ENCODE measurements at places on chromosomes 7 and 10. TPM values are rescaled to one million over a fixed set of nuclear protein-coding genes. Genes with fewer than 3 reads are reported as not detected.

DNA sequence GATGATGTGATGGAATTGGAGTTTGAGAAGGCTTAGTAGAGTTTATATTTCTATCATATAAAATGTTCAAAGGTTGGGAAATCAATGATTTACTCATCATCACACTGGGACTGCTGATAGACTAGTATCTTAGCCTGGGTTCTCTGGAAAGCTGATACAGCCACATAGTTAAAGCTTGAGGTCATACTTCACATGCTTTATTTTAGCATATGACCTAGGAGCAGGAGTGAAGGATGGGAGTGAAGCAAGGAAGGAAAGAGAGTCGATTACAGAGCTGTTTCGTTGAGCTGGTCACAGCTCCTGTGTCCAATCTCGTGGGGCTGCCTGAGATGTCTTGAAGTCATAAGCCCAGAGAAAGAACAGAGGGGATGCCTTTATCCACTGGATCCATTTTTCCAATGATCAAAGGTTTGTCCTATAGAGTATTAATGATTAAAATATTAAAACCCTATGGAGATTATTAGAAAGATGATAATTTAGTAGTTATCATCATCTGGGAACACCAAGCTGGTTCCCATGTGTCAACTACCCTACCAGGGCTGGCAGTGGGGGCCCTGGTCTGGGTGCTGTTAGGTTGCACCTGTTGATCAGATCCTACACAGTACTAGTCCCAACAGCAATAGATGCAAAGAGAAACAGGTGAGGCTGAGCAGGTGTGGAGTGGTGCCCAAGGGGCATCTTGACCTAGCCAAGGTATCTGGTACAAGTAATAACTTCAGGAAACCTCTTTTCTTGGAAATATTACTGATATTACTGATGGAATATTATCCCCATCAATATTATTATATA is 77.8 kb downstream of the BAMBI start:
- no peak for DNase-seq

DNA sequence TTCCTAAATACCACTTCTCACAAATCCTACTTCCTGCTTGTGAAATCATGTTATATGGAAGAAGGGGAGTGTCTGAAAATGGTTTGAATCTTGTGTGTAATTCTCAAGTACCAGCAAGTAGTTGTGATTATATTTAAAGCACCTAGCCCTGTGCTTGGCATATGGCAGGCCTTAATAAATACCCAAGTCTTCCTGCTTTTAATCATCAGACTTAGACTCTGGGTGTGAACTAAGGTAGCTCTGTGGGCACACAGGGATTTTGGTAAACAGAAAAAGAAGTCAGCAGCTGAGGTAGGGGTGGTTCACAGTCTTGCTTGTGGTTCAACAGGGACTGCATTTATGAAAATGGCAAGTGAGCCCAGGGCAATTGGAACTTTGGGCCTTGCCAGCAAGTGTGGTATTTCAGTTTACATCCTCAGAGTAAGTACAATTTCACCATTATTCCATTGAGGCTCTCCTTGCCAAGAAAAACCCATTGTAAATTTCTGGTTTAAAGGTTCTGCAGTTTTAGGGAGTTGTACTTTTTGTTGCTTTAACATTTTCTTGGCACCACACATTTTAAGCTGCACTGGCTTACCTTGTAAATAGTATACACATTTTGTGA is 215.5 kb downstream of the AUTS2 start:
- no peak for DNase-seq

DNA sequence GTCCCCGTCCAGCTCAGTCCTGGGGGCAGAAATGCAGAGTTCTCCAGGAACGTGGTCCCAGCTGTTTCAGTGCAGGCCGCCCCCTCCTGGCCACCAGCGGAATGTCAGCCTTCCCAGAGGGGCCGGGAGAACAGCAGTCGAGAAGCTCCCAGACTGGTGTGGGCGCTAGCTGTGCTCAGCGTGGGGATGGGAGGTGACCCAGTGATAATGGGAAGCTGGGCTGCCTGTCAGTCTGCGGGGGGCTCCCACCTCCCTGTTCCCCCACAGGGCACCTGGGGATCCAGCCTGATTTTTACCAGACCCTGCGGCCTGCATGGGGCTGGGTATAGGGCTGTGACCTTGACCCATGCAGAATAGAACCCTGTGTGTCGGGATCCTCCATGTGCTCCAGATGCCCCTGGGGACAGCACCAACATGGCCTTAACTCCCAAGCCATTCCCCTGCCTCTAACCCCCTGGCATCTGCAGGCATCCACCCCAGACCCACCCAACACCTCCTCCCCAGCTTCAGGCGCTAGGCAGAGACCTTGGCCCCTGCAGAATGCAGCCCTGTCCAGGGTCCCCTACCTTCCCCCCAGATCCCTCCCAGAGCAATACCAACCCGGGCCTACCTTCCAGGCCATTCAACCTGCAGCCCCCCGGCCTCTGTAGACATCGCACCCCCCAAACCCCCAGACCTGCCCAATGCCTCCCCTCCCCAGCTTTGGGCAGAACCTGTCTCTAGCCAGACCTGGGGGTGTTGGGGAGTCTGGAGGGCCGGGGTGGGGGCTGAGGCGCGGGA is 880 bp upstream of the ELN start:
- DNase-seq = no peak

DNA sequence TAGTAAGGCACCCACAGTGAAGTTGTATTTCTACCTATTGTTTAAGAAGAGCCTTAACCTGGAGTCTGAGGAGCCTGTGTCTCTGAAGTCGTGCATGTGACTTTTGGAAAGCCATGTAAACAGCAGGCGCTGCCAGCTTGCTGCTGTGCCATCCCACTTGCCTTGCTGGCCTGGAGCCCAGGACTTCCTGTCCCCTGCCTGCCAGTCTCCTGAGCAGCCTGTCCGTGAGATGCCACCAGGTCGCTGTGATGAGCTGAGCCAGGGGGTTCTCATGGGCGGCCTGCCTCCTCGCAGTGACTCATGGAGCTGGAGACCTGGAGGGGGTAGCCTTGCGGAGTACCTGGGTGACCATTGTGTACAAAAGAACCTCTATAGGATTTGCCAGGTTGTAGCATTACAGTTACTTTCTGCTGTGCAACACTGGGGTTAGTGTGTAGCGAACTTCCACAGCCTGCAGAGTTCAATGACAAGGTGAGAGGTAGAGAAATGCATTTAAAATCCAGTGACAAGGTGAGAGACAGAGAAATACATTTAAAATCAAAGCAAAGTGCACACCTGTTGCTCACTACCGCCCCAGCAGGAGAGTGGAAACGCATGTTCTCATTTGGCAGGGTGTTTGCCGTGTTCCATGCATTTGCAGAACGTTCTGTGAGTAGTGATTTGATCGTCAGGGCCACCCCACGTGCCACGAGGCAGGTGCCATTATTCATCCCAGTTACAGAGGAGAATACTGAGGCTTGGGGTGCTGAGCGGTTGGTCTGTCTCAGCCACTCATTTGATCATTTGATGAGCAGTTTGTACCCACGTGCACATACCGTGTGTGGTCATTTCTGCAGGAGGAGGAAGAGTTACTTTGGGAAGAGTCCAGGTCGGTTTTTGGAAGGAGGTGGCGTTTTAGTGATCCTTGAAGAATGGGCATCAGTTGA is 36.6 kb upstream of the BHLHA15 start:
- DNase-seq = no peak

GRCh38 chr10:88181902-88182600 is 318.6 kb downstream of the PTEN start:
- DNase-seq = no peak

Gene COBL
- 0.27 TPM for total RNA-seq

- DNase-seq = peak; percentile 79
Measured at GRCh38 chr7:29194594-29195427, at the start of gene CHN2. Gene CHN2 (plus strand): TSS chr7:29194775.

- no peak for DNase-seq
Measured at GRCh38 chr7:28245123-28245878, 64.7 kb upstream of the JAZF1 start.

GRCh38 chr7:142185069-142185468 is 72.8 kb downstream of the PRSS58 start:
- DNase-seq = no peak

Gene PIK3AP1
- total RNA-seq = 35.0 TPM

GRCh38 chr7:25820432-25821040 is 331.5 kb upstream of the NFE2L3 start:
- DNase-seq = no peak

DNA sequence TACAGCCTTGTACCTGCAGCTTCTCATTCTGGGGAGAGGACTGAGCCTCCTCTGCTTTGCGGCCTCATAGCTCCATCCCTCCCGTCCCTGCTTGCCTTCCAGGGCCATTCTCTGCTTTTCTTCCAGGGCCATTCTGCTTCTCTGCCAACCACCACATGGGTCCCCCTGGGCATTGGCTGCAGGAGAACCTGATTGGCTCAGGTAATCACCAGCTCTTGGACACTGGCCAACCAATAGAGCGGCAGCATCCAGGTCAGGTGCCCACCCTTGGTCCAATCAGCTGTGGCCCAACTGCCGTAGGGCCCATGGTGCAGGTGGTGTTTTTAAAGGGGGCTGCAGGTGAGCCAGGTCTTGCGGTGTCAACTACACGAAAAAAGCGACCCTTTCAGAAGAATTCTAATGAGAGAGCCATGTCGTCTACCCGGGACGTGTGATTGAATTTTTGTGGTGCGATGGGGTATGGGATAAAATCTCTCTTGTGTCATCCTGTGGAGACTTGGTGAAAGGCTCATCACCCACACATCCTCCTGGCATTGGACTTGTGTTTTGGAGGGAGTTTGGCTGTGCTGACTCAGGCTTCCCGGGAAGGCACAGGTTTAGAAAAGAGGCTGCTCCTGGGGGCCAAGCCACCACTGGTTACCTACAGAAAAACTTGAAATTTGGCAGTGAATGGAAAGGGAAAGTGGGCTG is 46.0 kb upstream of the PODXL start:
- DNase-seq = no peak

GRCh38 chr10:83691791-83692596 is 447.3 kb upstream of the GHITM start:
- DNase-seq = no peak

DNA sequence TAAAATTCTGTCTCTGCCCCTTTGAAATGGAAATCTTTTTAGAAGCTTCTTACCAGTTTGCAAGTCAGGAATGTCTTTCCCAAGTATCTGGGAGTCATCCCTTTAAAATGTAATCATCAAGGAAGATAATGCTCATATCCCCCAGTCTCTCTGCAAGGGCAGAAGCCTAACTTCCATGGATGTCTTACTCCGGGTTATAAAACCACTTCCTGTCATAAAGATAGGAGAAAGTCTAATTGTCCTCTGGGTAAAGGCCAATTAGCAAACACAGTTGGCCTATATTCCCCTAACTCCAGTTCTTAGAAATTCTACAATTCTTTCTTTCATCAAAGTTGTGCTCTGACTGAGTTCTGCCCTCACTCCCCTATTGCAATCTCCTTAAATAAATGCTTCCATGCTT is 1631.5 kb upstream of the LRRTM3 start:
- DNase-seq = no peak

DNA sequence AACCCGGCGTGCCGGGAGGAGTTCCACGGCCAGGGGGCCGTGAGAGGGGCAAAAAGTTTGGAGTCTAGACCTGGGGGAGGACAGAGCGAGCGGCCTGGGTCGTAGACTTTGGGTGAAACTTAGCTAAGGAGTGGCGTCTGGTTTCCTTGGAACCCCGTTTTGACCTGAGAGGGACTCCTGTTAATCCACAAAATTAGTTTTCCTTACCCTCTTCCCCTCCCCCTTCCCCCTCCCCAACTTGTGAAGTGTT is 574 bp downstream of the MARCHF5 start:
- DNase-seq = no peak

DNA sequence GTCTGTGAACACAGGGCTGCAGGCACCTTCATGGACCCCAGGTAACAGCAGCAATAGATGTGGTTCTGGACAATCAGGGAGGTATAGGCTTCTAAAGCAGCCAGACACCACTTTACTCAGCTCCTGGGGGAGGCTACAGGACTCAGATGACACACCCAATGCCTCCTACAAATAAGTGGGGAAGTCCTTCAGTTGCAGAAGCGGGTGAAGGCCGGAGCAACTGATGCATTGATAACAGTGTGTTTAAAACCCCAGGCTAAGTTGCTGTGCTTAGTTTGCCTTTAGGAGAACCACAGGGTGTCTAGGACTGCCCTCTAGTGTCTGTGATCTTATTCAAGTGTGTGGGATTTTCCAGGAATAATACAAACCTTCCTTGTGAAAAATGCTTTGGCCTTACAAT is 5.9 kb upstream of the ITGA8 start:
- DNase-seq = peak; percentile 25

DNA sequence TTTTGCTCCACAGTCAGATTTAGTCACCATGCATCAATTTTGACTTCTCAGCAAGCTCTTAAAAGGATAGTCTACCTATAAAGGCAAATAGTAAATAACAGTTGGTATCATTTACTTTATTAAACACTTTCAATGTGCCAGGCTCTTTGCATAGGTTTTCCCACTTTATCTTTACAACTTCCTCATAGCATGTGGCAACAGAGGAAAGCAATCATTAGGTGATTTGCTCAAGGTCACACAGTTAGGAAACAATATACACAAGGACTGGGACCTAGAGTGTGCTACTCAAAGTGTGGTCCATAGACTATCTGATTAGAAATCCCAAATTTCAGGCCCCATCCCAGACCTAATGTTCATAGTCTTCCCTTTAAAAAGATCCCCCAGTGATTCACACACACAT is 212.3 kb downstream of the MTERF1 start:
- no peak for DNase-seq

Gene PDE6C
- total RNA-seq = not detected

- peak; percentile 33 for DNase-seq
Measured at GRCh38 chr10:31320550-31321211, 1.7 kb downstream of the ZEB1 start.

DNA sequence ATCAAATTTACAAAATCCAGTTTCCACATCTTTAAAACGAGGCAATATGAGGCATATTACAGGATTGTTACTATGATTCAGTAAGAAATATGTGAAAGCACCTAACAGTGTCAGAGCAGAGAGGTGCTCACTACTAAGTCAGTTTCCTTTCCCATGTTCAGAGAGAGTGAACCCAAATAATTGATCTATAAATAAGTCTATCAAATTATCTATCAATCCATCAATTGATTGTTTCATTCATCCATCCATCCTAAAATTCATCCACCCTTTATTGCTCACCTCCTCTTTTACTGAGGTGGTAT is 340.8 kb downstream of the SUGCT start:
- DNase-seq = no peak

GRCh38 chr10:11386044-11386443 is 225.4 kb downstream of the USP6NL start:
- DNase-seq = no peak

Gene PIP
- not detected for total RNA-seq

All from hematopoietic multipotent progenitor cell (in vitro differentiated cells).